Activated CD4-positive, alpha-beta T cell treated with anti-CD3 and anti-CD28 coated beads for 4 hours (primary cell): ENCODE measurements at places on chromosomes 2 and 18.
A peak's percentile ranks its signal among the peaks of the same experiment; 100 is the strongest.

DNA sequence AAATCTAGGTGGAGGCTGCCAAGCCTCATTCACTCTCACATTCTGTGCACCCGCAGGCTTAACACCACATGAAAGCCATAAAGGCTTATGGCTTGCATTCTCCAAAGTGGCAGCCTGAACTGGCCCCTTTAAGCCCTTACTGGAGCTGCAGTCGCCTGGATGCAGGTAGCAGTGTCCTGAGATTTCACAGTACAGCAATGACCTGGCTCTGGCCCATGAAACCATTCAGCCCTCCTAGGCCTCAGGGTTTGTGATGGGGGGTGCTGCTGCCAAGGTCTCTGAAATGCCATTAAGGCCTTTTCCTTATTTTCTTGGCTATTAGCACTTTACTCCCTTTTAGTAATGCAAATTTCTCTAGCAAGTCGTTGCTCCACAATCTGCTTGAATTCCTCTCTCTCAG is 48.6 kb downstream of the RNMT start:
- DNase-seq: no peak

- DNase-seq: no peak
Measured at GRCh38 chr18:12079491-12080237, 14.0 kb upstream of the ANKRD62 start.

DNA sequence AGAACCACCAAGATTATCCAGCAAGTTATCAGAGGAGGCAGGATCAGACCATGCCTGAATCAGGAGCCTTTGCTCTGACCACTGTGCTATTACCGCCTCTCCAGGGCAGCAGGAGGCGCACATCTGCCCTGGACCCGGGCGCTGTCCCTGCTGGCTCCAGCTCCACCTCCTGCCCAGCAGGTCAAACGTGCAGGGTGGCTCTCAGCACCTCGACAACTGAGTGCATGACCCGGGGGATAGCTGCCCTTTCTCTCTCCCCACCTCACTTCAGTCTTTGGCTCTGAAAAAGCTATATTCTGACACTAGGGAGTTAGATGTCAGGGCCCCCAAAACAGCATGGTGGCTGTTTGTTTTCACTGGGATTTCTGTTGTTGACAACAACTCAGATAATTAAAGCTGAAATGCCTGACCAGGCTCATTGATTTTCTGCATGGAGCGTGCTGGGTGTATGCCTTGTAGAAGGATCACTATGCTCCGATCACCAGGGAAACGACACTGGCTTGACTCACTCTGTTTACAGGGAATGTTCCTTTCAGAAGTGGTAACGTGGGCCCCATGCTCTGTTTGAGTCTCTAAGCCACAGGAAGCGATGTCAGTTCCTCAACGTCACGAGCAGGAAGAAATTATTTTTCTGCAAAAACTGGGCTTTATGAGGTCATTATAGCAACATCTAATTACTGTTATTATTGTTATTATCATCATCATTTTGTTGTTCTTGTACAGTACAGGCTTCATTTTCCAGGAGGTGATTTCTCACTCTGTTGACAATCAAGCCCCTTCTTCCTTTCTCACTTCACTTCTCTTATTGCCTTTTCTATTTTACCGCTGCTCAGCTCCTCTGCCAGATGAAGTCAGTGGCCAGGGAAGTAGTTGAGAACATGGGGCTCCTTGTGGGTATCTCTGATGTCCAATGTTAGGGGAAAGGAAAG is 125.6 kb downstream of the PLB1 start:
- peak; percentile 73 for DNase-seq

DNA sequence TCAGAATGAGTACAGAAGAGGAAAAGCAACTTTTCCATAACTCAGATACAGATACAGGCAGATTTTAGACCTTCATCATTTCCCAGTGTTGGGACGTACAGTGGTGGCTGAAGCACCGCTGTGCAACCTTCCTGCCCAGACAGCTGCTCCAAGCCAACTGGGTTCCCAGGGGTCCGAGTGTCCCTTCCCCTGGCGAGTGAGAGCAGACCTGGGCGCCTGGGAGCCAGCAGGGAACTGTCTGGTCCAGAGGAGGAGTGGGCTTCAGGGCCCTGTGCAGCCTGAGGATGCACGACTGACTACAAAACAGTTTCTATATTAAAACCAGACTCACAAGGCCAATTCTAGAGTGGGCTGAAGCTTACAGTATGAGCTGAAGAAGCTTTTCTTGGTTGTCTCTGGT is 11.1 kb upstream of the OR6B2 start:
- no peak for DNase-seq

- DNase-seq: no peak
Measured at GRCh38 chr2:85675427-85675826, 7.4 kb upstream of the SFTPB start.

GRCh38 chr2:59529726-59530125 is 1023.7 kb downstream of the BCL11A start:
- no peak for DNase-seq

DNA sequence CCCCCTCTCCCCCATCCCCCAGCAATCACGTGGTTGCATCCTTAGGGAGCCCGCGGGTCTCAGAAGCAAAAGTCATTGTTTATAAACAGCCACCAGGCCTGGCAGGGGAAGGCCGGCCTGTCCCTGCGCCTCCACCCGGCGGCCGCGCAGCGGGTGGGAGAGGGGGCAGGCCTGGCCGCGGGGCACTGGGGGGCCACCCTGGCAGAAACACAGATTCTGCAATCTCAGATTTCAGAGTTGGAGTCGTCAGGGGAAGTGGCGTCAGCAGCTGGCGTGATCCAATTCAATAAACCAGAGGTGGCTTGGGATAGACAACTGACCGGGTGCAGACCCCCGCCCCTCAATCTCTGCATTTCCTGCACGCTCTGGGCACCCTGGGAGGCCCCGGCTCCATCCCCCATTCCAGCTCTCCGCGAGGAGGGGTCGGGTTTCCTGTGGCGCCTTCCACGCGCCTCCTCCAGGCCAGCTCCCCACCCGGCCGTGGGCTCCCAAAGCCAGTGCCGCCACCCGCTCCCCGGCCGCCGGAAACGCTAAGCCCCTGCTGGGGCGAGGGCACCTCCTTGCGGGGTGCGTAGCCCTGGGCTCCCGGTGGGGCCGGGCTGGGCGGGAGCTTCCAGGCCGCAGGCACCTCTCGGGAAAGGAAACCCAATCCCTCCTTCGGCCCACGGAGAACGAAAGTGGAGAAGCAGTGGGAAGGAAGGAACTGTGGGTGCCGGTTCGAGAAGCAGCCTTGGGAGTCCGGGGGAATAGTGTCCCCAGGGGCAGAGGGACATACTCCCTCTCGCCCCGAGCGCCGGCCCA is 1.1 kb downstream of the BIN1 start:
- DNase-seq: no peak

DNA sequence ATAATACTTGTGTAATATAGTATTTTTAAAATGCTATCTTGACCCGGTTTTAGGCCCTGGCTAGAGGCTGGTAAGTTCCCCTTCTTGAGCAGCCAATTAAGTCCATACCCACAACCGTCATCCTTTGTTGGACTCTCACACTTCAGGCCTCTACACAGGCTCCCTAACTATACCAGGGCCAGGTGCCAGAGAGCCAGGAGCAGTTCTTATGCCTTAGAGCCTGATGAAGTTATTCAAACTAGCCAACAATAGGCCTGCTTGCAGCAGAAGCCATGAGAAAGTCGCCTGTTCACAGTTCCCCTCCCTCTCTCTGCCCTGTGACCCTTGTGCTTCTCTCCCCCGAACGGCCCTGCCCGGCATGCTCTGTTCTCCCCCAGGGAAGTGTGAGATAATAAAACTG is 454.2 kb upstream of the KLHL29 start:
- DNase-seq: no peak

DNA sequence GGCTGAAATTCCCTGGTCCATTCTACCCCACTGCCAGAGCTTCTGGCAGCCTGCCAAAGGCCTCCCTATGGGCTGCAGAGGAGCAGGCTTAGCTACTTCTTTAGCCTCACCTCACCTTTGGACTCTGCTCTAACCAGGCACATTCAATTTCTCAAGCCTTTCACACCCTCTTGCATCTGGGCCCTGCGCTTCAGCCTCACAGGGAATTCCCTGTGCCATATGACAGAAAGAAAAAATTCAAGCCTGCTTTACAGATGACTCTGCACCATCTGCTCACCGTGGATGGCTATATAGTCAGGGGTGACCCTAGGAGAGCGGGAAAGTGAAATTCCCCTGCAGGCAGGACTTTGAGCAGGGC is 62.5 kb downstream of the REEP1 start:
- no peak for DNase-seq

- no peak for DNase-seq
Measured at GRCh38 chr2:11898576-11898975, 152.1 kb downstream of the LPIN1 start.

GRCh38 chr2:172416447-172417058 is 10.8 kb upstream of the ITGA6 start:
- DNase-seq: no peak

DNA sequence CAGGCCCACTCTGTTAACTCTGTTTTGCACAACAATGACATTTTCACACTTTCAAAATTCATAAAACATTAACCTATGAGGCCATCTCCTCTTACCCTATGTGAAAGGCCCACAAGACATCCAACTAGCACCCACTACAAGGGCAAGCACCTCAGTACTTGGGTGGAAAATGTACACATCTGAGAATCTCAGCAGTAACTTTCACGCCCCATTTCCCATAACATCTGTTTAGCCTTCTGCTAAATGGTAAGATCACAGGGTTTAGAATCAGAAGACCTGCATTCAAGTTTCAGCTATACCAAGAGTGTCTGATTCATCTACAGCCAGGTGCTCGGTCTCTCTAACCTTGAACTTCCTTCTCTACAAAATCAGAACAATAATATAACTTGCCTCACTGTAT is 89.2 kb downstream of the SP100 start:
- no peak for DNase-seq

DNA sequence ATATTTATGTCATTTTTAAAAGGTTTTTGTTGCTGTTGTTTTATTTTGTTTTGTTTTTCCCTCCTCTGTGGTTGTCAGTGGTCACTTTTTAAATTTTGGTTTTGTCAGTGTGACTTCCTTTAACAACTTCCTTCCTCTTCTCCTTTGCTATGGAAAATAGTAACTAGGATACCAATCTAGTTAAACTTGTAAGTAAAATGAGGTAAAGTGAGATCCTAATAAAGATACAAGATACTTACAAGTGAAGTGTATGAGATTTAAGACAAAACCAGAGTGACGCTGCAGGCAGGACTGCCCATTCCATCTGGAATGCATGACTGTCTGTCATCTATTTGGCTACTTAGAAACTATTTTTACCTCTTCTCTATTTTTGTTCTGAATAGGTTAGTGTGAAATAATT is 30.6 kb upstream of the CREB1 start:
- no peak for DNase-seq

DNA sequence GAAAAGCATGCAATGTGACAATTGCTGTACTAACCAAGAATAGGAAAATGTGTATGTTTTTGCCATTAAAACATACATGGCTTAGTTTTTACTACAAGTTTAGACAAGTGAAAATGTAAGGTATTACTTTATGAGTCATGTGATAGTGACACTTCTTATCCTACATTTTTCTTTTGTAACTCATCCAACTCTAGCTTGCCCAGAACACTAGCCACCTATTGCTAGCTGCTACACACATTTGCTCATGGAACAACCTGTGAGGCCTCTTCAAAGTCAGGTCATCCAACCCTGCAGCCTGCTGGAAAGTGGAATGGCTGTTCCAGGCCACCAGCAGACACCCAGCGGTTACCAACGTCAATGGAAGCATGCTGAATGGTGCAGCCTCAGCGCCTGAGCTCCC is 1043.9 kb downstream of the TMEM182 start:
- DNase-seq: no peak

- DNase-seq: no peak
Measured at GRCh38 chr2:85716346-85716914, 22.3 kb downstream of the GNLY start.

- DNase-seq: no peak
Measured at GRCh38 chr2:101879466-101879865, 112.3 kb upstream of the IL1R2 start.

- no peak for DNase-seq
Measured at GRCh38 chr2:37000318-37000717, 34.0 kb upstream of the STRN start.

- no peak for DNase-seq
Measured at GRCh38 chr2:86081724-86082123, 24.0 kb downstream of the POLR1A start.

GRCh38 chr18:45166836-45167551 is 448.3 kb upstream of the SLC14A2 start:
- no peak for DNase-seq

GRCh38 chr2:64112016-64112415 is 32.2 kb downstream of the PELI1 start:
- no peak for DNase-seq

GRCh38 chr2:79191816-79192215 is 32.3 kb upstream of the REG3A start:
- no peak for DNase-seq

DNA sequence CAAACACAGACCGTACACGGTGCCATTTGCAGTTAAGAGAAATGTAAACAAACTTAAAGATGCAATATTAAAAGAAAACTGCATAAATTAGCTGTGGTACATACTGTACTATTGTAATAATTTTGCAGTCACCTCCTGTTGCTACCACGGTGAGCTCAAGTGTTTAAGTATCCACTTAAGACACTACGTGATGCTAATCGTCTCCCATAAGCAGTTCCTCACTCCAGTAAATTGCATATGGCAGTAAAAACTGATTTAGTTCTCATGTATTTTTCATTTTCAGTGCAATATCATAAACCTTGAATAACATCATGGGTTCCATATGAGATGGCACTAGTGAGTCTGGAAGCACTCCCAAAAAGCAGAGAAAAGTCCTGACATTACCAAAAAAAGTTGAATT is 14.4 kb downstream of the CLEC4F start:
- DNase-seq: no peak

GRCh38 chr18:76451396-76452331 is 43.4 kb downstream of the ZNF516 start:
- no peak for DNase-seq

GRCh38 chr2:28465148-28465885 is 30.5 kb upstream of the PLB1 start:
- no peak for DNase-seq

DNA sequence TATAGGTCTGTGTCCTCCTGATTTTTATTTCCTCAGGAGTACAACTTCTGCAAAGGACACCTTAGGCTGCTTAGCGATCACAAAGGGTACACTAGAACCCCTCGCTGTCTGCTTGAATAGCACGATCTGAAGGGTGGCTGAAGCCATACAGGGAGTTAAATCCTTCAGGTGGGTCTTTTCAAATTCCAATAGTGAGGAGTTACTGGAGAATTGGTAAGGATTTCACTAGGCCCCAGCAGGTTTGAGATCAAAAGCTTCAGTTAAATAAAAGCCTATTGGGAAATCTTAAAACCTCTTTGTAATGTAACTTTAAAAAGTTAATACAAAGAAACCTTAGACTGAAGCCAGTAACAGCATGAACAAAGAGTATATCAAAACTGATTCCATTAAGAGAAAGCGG is 613.1 kb downstream of the ZEB2 start:
- no peak for DNase-seq
